Activated CD4-positive, alpha-beta T cell treated with anti-CD3 and anti-CD28 coated beads, Interleukin-2, amount 10 ng/mL, durations not matched to agents 7 days and 5 days (primary cell): ENCODE measurements at places on chromosomes 12 and 14.

DNA sequence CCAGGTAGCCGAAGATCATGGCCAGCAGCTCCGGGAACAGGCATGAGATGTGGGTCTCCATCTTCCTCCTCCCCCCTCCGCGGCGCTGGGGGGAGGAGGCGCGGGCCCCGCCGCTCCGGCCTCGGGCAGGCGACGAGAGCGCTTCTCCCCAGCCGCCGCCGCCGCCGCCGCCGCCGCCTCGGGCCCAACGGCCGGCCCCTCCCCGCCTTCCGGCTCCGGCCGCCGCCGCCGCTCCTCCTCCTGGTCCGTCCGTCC is 448 bp downstream of the FBXL14 start:
- H3K27me3 ChIP-seq = no peaks in the 10 kb centered on the region
- no peak for DNase-seq
- H3K4me1 ChIP-seq = peaks cover 46% of the 10 kb centered on the region
- peaks cover 30% of the 10 kb centered on the region for H3K36me3 ChIP-seq
- H3K27ac ChIP-seq = peak overlapping the region; percentile 90

DNA sequence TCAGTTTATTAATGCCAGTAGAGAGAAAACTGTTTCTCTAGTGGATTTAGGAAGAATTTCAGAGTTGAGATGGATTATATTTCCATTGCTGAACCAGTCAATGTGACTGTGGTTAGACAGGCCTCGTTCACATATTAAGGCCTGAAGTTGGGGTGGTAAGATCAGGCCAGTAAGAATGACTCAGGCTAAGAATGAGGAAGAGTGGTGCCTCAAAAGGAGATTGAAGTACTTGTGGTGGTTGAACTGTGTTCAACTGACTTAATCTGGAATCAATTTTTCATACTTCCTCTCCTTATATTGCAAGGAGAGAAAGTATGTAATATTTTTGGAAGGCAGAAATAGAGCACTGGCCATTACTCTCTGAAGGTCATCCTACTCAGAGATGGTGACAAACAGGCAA is 37.8 kb upstream of the ATF7IP start:
- DNase-seq = no peak
- H3K36me3 ChIP-seq = peaks cover 4% of the 10 kb centered on the region
- H3K27ac ChIP-seq = no peak overlapping the region
- H3K4me1 ChIP-seq = no peaks in the 10 kb centered on the region
- no peak overlapping the region for H3K4me3 ChIP-seq

DNA sequence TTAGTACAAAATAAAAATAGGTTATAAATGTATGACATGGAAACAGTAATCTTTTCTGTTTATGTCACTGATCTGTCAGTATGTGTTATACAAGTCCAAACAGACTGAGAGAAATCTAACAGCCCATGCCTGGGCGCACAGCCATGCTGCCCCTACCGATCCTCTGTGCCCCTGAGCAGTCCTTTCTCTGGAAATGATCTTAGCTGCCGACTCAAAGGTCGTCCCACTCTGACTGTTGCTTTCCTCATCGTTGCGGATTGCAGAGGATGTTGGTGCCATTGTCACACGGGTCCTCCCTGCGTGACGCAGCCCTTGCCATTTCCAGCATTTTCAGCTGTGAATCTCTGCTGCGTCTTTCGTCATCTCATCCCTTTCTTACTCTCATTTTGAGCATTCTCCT is 82.9 kb upstream of the DYNC1H1 start:
- no peaks in the 10 kb centered on the region for H3K27me3 ChIP-seq
- peaks cover 60% of the 10 kb centered on the region for H3K36me3 ChIP-seq
- no peak for DNase-seq

DNA sequence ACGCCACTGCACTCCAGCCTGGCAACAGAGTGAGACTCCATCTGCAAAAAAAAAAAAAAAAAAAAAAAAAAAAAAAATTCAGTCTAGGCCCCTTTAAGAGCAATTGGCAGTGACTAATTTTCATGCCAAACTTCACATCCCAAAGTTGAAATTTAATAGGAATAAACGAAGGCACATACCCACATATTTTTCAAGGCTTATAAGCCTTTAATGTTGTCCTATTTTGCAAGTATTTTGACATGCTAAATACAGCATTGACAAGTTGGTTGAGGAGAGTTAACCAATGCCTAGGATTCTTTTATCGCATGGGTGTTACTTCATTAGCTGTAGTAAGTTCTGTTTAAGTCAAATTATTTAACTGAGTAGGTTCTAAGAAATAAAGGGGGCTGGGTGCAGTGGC is 23.5 kb upstream of the HIP1R start:
- no peak for DNase-seq
- H3K4me1 ChIP-seq = no peaks in the 10 kb centered on the region
- H3K27ac ChIP-seq = no peak overlapping the region
- H3K4me3 ChIP-seq = no peak overlapping the region
- no peaks in the 10 kb centered on the region for H3K36me3 ChIP-seq
- no peaks in the 10 kb centered on the region for H3K27me3 ChIP-seq

DNA sequence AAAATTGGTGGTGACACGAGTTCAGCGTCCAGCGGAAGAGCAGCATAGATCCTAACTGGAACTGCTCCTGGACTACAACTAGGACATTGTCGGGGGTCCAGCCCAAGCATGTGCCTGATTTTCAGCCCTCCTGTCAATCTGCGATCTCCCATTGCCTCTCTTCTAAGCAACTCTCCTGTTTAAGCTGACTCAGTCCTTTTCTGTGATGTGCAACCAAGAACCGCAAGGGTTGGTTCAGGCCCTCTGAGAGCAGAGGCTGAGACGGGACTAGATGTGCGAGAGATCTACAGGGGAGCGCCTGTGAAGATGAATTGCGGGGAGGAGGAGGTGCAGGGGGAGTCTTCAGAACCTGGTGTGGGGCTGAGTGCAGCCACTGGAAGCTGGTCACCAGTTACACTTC is 3.7 kb upstream of the PAPLN start:
- H3K27me3 ChIP-seq = peaks cover 53% of the 10 kb centered on the region
- H3K36me3 ChIP-seq = peaks cover 2% of the 10 kb centered on the region
- H3K4me3 ChIP-seq = no peak overlapping the region
- H3K4me1 ChIP-seq = peaks cover 11% of the 10 kb centered on the region

DNA sequence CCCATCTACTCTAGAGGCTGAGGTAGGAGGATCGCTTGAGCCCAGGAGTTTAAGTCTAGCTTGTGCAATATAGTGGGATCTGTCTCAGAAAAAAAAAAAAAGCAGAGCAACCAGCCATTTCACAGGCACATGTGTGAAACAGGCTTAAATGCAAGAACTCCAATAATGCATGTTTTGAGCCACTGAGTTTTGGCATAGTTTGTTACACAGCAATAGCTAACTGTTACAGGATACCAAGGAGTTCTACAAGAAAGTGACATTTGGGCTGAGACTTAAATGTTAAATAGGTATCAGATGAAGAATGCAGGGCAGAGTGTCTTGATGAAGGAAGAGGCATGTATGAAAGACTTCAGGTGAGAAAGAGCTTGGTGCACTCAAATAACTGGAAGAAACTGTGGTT is 240.0 kb upstream of the FOXN3 start:
- H3K36me3 ChIP-seq = no peaks in the 10 kb centered on the region
- DNase-seq = no peak
- H3K4me1 ChIP-seq = peaks cover 1% of the 10 kb centered on the region
- H3K27ac ChIP-seq = no peak overlapping the region

GRCh38 chr14:45125754-45126153 is 8.5 kb downstream of the FKBP3 start:
- H3K27me3 ChIP-seq = no peaks in the 10 kb centered on the region
- no peak for DNase-seq
- peaks cover 34% of the 10 kb centered on the region for H3K36me3 ChIP-seq
- H3K27ac ChIP-seq = no peak overlapping the region
- H3K4me1 ChIP-seq = peaks cover 9% of the 10 kb centered on the region
- no peak overlapping the region for H3K4me3 ChIP-seq

GRCh38 chr12:125983784-125984500 is 918.7 kb downstream of the AACS start:
- H3K36me3 ChIP-seq = no peaks in the 10 kb centered on the region
- DNase-seq = no peak
- H3K27me3 ChIP-seq = peaks cover 5% of the 10 kb centered on the region
- H3K27ac ChIP-seq = no peak overlapping the region

GRCh38 chr14:39423793-39424192 is 8.4 kb downstream of the FBXO33 start:
- H3K27me3 ChIP-seq = no peaks in the 10 kb centered on the region
- H3K27ac ChIP-seq = no peak overlapping the region
- H3K4me3 ChIP-seq = no peak overlapping the region
- DNase-seq = no peak
- H3K36me3 ChIP-seq = peaks cover 25% of the 10 kb centered on the region
- peaks cover 32% of the 10 kb centered on the region for H3K4me1 ChIP-seq

- no peaks in the 10 kb centered on the region for H3K36me3 ChIP-seq
- no peak overlapping the region for H3K27ac ChIP-seq
- peaks cover 7% of the 10 kb centered on the region for H3K27me3 ChIP-seq
- no peak for DNase-seq
- H3K4me1 ChIP-seq = peaks cover 10% of the 10 kb centered on the region
These were observed 23.1 kb downstream of the PPP2R5C start for GRCh38 chr14:101784631-101785030.

- H3K36me3 ChIP-seq = peaks cover 8% of the 10 kb centered on the region
- peaks cover 31% of the 10 kb centered on the region for H3K4me1 ChIP-seq
- H3K27me3 ChIP-seq = peaks cover 12% of the 10 kb centered on the region
- H3K27ac ChIP-seq = no peak overlapping the region
These were observed 6.0 kb downstream of the FAR2 start for GRCh38 chr12:29155079-29155478.

GRCh38 chr12:218728-219590 is 5.0 kb upstream of the SLC6A12 start:
- no peaks in the 10 kb centered on the region for H3K36me3 ChIP-seq
- peaks cover 1% of the 10 kb centered on the region for H3K27me3 ChIP-seq
- no peaks in the 10 kb centered on the region for H3K4me1 ChIP-seq
- no peak overlapping the region for H3K4me3 ChIP-seq
- DNase-seq = no peak
- H3K27ac ChIP-seq = no peak overlapping the region

GRCh38 chr12:123150275-123150743 is 581 bp downstream of the PITPNM2 start:
- DNase-seq = peak; percentile 18
- H3K27me3 ChIP-seq = peaks cover 11% of the 10 kb centered on the region
- peak overlapping the region; percentile 57 for H3K27ac ChIP-seq
- H3K36me3 ChIP-seq = peaks cover 44% of the 10 kb centered on the region
- H3K4me1 ChIP-seq = peaks cover 40% of the 10 kb centered on the region

DNA sequence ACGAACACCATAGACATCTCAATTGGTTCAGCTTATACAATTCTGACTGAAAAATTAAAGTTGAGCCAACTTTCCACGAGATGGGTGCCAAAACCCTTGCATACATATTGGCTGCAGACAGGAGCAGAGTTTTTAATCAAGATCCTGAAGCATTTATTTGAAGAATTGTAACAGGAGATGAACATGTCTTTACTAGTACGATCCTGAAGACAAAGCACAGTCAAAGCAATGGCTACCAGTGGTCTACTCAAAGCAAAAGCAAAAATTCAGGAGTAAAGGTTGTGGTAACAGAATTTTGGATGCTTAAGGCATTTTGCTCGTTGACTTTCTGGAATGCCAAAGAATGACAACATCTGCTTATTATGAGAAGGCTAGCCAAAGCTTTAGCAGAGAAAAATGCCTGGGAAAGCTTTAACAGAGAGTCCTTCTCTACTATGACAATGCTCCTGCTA is 20.7 kb downstream of the ZDHHC17 start:
- H3K4me1 ChIP-seq = peaks cover 3% of the 10 kb centered on the region
- no peak overlapping the region for H3K4me3 ChIP-seq
- DNase-seq = no peak
- H3K36me3 ChIP-seq = peaks cover 23% of the 10 kb centered on the region
- no peaks in the 10 kb centered on the region for H3K27me3 ChIP-seq

DNA sequence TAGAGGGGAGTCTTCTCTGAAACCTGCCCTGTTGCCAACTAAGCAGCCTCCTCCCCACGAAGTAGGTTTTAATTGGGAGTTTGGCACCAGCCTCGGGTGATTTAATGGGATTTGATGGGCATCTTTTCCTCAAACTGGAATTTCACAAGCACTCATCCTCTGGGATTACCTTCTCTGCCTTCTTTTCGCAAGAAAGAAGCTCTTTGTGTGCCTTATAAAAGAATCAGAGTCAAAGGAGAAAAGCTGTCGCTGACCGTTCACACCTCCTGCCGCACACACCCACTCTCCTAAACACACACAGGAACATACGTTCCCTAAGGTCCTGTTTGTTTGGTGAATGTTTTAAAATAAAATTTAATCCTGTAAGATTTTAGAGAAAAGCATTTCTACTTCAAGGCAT is 84.0 kb downstream of the PRMT8 start:
- H3K27me3 ChIP-seq = peaks cover 20% of the 10 kb centered on the region
- H3K4me3 ChIP-seq = no peak overlapping the region
- H3K36me3 ChIP-seq = no peaks in the 10 kb centered on the region
- no peak for DNase-seq
- H3K4me1 ChIP-seq = no peaks in the 10 kb centered on the region
- H3K27ac ChIP-seq = no peak overlapping the region

DNA sequence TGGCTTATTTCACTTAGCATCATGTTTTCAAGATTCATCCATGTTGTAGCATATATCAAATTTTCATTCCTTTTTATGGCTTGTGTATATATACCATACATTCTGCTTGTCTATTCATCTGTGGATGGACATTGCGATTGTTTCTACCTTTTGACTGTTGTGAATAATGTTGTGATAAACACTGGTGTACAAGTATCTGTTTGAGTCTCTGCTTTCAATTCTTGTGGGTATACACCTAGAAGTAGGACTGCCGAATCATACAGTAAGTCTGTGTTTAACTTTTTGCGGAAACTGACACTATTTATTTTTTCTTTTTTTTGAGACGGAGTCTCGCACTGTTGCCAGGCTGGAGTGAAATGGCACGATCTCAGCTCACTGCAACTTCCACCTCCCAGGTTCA is 19.6 kb upstream of the RPS6KA5 start:
- no peaks in the 10 kb centered on the region for H3K27me3 ChIP-seq
- no peak for DNase-seq
- peaks cover 24% of the 10 kb centered on the region for H3K36me3 ChIP-seq
- H3K27ac ChIP-seq = no peak overlapping the region
- no peak overlapping the region for H3K4me3 ChIP-seq

GRCh38 chr12:86698641-86698980 is 442.4 kb upstream of the MGAT4C start:
- no peak overlapping the region for H3K4me3 ChIP-seq
- no peaks in the 10 kb centered on the region for H3K36me3 ChIP-seq
- DNase-seq = no peak
- no peaks in the 10 kb centered on the region for H3K4me1 ChIP-seq
- no peak overlapping the region for H3K27ac ChIP-seq

DNA sequence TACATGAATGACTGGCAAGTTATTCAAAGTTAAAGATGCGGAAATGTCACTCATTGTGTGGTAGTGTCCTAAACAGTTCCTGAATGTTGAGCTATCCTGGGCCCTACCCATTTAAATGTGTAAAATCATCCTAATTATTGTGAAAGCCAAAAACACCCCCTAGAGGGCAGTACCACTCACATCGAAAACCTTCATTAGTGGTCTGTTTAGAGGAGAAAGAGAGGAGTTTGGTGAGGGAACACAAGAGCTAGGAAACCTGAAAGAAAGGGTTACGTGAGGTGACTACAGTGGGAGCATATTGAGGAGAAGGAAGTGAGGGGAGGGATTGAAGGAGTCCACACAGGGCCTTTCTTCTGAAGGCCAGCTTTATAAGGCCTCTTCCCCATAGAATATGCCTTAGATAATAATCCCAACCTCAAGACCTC is 2.5 kb upstream of the TEP1 start:
- H3K27me3 ChIP-seq = no peaks in the 10 kb centered on the region
- peak; percentile 60 for DNase-seq
- peak overlapping the region; percentile 54 for H3K27ac ChIP-seq

GRCh38 chr14:41355866-41356265 is 250.8 kb upstream of the LRFN5 start:
- no peak overlapping the region for H3K4me3 ChIP-seq
- DNase-seq = no peak

- H3K27me3 ChIP-seq = peaks cover 3% of the 10 kb centered on the region
- H3K4me3 ChIP-seq = no peak within 1 kb of the TSS
- no peak for DNase-seq
- no peak within 1 kb of the TSS for H3K27ac ChIP-seq
- H3K4me1 ChIP-seq = no peaks in the 10 kb centered on the region
These were observed at the start of gene DIO2 for GRCh38 chr14:80211153-80212022. DIO2 (minus strand) TSS chr14:80211504; CDS start chr14:80211472, 32 bp downstream.
